ENCODE measurements at places on chromosomes 12 and 14.
A peak's percentile ranks its signal among the peaks of the same experiment; 100 is the strongest.

- DNase-seq, result no peak
These were observed 38.6 kb upstream of the KCNJ8 start for GRCh38 chr12:21813125-21813524.

DNA sequence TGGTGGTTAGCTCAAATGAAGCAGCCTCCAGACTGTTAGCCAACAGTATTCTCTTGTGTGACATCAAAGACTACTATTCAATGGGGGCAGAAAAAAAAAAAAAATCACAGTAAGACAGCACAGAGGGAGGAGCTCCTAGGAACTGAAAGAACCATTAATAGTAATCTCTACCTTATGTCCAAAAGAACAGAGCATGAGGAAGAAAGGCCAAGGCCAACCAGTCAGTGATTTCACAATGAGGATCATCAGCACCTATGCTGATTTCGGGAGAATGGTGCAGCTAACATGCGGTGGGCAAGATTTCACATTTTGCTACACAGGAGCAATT lies 66.3 kb upstream of the SOX5 start:
- DNase-seq, result no peak

GRCh38 chr12:72015895-72016294 lies 77.2 kb downstream of the TPH2 start:
- DNase-seq, result no peak

GRCh38 chr12:63982604-63983295 lies 138.2 kb downstream of the SRGAP1 start:
- DNase-seq, result no peak

GRCh38 chr14:90302529-90303303 lies 29.0 kb downstream of the NRDE2 start:
- DNase-seq, result no peak

- no peak for DNase-seq
These were observed 10.3 kb downstream of the KRT75 start for GRCh38 chr12:52423661-52424500.

DNA sequence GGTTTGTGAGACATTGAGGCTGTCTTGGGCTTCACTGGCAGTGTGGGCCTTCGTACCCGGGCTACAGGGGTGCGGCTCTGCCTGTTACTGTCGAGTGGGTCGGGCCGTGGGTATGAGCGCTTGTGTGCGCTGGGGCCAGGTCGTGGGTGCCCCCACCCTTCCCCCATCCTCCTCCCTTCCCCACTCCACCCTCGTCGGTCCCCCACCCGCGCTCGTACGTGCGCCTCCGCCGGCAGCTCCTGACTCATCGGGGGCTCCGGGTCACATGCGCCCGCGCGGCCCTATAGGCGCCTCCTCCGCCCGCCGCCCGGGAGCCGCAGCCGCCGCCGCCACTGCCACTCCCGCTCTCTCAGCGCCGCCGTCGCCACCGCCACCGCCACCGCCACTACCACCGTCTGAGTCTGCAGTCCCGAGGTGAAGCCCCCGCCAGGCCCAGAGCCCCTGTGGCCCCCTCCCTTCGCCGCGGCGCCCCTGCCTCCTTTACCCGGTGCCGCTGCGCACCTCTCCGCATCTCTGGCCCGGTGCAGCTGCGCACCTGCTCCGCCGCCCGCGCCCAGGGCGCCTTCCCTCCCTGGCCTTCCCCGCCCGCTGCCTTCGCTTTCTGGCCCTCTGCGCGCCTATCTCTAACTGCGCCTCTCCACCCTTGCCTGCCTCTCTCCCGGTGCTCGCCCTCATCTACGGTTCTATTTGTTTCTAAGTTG lies at the start of gene ENO2:
TSS of gene ENO2 (plus strand) at position 335 of the 701 bp plus-strand sequence. CDS start 1,253 bp downstream, outside the sequence.
- peak; percentile 90 for DNase-seq

DNA sequence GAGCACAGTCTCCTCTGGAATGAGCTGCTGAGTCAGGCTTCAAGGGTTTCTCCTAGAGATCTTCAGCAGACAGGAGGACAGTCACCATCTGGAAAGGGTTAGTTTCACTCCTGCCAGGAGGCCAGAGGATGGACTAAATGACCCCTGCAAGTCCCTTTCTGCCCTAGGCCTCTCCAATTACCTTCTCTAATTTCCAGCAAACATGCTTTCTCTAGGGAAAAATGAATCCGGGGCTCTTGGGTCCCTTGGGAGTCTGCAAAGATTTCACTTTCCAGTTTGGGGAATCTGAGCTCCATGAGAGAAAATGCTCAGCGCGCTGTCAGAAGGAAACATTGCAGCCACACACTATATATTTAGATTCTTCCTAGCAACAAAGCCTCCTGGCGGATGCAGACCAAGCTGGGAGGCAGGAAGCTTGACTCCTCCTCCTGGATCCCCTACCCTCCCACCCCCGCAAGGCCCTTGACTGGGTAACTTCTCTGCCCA lies 184.4 kb upstream of the CCND2 start:
- DNase-seq, result no peak

DNA sequence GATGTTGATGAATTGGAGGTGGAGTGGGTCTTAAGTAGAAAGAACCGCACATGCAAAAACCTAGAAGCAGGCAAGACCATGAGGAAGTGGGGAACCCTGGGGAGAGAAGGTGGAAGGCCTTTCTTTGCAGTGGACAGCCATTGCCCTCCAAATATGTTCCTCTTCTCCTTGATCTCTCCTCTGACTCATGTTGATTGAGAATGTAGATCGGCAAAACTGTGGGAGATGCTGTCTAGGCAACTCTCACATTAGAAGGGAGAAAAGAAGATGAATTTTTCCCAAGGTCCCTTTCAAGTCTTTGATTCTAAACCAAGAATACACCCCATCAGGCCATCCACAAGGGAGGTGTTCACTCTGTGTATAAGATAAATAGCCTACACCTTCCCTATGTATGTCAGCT lies 257.5 kb downstream of the MSRB3 start:
- DNase-seq, result no peak

- no peak for DNase-seq
These were observed 26.3 kb downstream of the MLXIP start for GRCh38 chr12:122104844-122105243.

- no peak for DNase-seq
These were observed 20.8 kb upstream of the STRAP start for GRCh38 chr12:15861404-15861803.

Data from Ammon's horn (tissue), 1 donor.